ENCODE measurements at places on chromosomes 6 and 20.

- DNase-seq: no peak
Measured at GRCh38 chr6:3612341-3613041, 139.0 kb downstream of the PXDC1 start.

DNA sequence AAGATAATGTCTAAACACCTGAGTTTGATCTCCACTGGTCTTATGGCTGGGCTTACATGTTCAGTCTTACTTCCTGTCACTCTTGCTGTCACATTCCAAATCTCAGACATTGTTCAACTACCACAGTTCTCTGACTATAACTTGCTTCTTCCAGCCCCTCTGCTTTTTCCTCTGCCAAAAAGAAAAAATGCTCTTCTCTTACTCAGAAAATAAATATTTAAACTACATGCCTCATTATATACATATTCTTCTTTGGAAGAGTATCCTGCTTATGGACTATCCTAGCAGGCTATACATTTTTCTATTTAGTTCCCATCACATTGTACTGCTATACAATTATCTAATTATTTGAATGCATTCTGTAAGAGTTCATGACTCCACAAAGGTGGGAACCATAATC, 175.4 kb downstream of the TBC1D32 start:
- no peak for DNase-seq

DNA sequence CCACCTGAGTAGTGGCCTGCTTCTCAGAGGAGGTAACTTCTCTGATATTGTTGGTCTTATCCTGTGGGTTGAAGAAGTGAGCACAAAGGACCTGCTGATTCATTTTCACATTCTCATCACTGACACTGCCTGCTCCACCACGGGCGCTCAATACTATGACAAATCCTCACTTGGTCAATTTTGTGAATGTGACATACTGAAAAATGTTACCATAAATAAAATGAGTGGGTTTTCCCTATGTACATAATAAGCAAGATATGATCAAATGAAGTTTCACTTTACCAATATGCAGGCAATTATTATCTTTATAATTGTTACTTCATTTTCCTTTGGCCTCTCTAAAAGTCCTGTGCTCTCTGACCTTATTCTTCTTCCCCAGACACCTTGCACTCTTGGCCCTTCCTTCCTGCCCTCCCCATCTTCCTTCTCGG, 71.5 kb upstream of the RIPOR2 start:
- peak; percentile 62 for DNase-seq

GRCh38 chr6:129475477-129476247, 234.3 kb downstream of the ARHGAP18 start:
- no peak for DNase-seq

GRCh38 chr6:4719491-4719890, 56.7 kb upstream of the CDYL start:
- DNase-seq: no peak

GRCh38 chr20:31709939-31710338, 12.7 kb downstream of the BCL2L1 start:
- DNase-seq: no peak

GRCh38 chr20:2390951-2391675, 10.4 kb downstream of the TGM6 start:
- no peak for DNase-seq

- no peak for DNase-seq
Measured at GRCh38 chr20:42611889-42612837, 577.5 kb downstream of the PTPRT start.

GRCh38 chr20:33881989-33882388, 70.8 kb downstream of the CHMP4B start:
- DNase-seq: no peak

- no peak for DNase-seq
Measured at GRCh38 chr6:5507131-5507681, 245.9 kb downstream of the FARS2 start.

- DNase-seq: no peak
Measured at GRCh38 chr20:17909869-17910321, 58.7 kb downstream of the SNX5 start.

DNA sequence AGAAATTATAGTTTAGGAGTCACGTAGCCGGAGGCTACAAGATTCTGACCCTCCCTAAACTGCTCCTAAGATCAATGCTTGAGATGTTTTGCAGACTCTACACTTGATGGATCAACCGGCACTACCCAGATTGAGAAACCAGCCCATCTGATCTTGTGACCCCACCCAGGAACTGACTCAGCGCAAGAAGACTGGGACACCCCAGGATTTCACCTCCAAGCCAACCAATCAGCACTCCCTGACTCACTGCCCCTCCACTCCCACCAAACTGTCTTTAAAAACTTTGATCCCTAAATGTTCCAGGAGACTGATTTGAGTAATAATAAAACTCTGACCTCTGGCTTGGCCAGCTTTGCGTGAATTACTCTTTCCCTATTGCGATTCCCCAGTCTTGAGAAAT, 99.8 kb downstream of the OPRM1 start:
- DNase-seq: no peak

- no peak for DNase-seq
Measured at GRCh38 chr6:44016131-44016870, 111.0 kb downstream of the MRPL14 start.

DNA sequence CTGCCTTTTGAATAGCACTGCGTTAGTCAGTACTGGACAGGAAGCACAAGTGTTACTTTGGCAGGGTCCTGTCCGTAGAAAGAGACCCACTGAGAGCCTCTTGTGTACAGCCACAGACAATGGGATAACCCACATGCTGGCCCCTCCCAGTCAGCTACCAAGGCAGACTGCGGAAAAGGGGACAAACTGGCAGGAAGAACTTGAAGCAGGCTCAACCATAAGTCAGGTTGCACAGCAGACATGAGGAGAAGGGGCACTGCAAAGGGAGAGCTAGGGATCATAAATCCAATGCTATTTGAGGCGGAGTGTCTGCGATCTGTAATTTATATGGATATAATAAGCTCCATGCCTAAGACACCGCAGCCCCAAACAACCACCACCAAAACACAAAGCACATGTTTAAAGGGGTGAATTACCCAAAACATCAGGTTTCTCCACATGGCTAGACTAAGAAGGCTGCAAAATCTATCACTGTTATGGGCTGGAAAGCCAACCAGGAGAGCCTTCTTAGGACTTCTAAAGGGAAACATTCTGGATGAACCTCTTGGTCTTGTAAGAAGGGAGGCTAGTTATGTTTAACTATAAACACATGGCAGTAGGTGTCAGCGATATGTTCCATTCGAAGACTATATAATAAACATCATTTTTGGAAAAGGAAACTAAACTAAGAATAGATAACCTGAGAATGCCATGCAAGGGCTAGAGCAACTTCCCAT, 141.7 kb downstream of the BACH2 start:
- no peak for DNase-seq

DNA sequence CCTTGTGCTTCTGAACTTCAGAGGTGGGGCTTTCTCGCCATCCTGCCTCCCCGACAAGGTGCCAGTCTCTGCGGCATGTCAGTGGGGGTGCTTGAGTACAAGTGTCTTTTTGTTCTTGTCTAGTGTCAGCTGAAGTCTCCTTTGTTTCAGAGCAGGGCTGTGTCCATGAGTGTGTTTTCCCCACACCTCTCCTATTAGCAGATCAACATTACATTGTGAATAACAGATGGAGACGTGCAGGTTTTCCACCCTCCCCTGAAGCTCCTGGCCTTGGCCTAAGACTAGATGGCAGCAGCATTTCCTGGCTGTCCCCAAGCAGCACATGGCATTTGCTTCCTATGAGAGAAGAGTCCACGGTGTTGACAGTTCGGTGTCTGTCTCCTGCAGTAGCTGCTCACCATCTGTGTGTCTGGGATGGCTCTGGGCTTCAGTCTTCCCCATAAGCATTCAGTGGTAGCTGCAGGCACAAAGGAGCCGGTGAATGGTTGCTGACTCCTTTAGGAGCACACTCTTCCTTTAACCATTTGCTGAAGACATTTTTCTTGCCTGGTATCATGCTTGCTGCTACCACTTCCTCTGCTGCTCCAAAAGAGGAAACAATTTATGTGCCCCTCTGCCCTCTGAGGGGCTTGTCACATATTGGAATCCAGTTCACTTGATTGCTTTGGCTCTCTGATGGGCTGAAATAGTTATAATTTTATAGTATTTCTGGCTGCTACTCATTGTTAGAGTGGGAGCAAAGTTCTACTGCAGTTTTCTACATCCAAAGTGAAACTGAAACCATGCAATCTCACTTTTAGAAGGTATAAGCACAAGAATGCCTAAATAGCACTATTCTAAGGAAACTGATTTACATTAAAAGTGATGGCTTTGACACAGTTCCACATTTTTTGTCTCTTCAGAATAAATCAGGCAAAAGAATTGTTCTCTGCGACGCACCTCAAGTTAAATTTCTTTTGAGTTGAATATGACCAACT, 913.0 kb downstream of the C6orf118 start:
- no peak for DNase-seq

- no peak for DNase-seq
Measured at GRCh38 chr6:20589266-20589665, 55.0 kb downstream of the CDKAL1 start.

GRCh38 chr20:37615340-37616109, 78.3 kb upstream of the CTNNBL1 start:
- peak; percentile 66 for DNase-seq

DNA sequence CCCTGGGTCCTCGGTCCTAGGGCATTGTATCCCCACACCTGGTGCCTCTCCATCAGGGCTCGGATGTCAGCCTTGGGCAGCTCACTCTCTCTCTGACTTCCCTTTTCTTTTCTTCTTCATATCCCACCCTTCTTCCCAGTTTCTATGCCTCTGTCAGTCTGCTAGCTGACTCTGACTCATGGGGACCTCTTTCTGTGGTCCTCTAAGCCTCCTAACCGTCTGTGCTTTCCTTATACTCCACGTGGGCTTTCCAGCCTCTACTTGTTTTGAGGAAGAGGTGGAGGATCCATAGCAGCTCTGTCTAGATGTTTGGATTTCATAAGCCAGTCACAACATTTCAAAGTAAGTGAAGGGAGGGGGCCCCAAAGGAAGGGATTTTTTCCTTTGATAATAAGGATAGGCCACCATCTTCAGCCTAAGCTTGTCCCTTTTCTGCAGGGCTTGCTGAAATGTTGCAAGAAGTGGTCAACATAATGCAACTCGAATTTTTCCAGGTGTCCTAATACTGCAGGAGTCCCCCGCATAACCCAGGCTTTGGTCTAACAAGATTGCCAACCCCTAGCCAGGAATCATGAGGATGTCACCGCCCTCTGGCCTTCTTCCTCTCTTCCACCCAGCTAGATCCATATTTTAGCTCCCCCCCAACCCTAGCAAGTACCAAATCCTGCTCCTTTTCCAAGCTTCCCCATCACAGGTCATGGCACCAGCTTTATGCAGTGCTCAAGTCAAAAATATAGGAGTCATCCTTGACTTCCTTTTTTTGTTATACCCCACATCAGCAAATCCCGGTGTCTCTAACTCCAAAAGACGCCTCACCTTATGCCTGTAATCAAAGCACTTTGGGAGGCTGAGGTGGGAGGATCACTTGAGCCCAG, 8.7 kb upstream of the PLTP start:
- no peak for DNase-seq

DNA sequence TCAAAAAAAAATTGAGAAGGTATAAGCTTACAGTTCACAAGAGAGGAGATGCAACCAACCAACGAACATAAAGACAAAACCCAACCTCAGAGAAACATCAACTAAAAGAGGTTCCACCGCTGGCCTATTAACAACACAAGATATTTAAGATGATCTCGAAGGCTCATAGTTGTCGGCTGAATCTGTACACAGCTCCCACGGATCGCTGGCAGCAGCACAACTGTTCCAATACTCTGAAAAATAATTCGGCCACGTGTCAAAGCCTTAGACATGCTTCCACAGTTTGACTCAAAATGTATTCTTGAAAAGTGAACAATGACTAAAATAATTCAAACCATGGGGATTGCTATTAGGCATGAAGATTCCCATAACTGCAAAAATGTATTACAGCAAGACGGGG, 13.7 kb downstream of the EXOC2 start:
- no peak for DNase-seq

DNA sequence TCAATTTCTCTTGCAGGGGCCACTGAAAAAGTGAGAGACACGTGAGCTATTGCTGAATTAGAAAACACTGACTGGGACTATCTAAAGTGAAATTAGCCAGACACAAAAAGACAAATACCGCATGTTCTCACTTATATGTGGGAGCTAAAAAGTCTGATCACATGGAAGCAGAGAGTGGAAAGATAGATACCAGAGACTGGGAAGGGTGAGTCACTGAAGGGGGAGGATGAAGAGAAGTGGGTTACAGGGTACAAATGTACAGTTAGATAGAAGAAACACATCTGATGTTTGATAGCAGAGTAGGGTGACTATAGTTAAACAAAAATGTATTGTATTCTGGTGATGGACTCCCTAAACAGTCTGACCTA, 13.4 kb downstream of the CST3 start:
- DNase-seq: no peak

DNA sequence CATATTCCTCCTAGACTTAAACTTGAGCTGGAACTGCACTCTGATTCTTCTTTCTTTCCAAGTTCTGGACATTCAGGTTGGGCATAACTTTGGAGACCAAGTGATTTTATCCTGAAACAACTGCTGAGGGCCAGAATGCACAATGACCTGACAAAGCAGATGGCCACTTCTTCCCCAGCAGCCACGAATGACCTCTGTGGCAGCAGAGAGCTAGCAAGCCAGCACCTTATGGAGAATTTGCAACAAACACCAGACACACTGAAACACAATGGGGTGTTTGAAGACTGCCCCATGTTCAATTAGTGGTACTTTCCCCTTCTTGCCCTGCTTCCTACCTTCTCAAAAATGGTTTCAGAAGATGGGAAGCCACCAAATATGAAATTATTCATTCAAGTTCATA, 4.2 kb upstream of the TENT5A start:
- DNase-seq: no peak

GRCh38 chr6:132483779-132484679, 28.9 kb downstream of the STX7 start:
- no peak for DNase-seq

Data from activated T-cell treated with anti-CD3 and anti-CD28 coated beads, Interleukin-2, amount 50 U/mL, for 48 hours (primary cell).